Vagina (tissue), 2 donors: ENCODE measurements at places on chromosomes 4 and X. TPM values are rescaled to one million over a fixed set of nuclear protein-coding genes. Genes with fewer than 3 reads are reported as not detected.

- H3K4me1 ChIP-seq = no peaks in the 10 kb centered on the region
- no peaks in the 10 kb centered on the region for H3K27me3 ChIP-seq
- no peaks in the 10 kb centered on the region for H3K36me3 ChIP-seq
Observed at GRCh38 chrX:7378406-7378805, 230.5 kb upstream of the PUDP start.

- H3K4me1 ChIP-seq = no peaks in the 10 kb centered on the region
- H3K27me3 ChIP-seq = no peaks in the 10 kb centered on the region
- H3K27ac ChIP-seq = no peak overlapping the region
- DNase-seq = no peak
- H3K4me3 ChIP-seq = no peak overlapping the region
Observed at GRCh38 chr4:150746156-150746555, 164.2 kb downstream of the MAB21L2 start.

DNA sequence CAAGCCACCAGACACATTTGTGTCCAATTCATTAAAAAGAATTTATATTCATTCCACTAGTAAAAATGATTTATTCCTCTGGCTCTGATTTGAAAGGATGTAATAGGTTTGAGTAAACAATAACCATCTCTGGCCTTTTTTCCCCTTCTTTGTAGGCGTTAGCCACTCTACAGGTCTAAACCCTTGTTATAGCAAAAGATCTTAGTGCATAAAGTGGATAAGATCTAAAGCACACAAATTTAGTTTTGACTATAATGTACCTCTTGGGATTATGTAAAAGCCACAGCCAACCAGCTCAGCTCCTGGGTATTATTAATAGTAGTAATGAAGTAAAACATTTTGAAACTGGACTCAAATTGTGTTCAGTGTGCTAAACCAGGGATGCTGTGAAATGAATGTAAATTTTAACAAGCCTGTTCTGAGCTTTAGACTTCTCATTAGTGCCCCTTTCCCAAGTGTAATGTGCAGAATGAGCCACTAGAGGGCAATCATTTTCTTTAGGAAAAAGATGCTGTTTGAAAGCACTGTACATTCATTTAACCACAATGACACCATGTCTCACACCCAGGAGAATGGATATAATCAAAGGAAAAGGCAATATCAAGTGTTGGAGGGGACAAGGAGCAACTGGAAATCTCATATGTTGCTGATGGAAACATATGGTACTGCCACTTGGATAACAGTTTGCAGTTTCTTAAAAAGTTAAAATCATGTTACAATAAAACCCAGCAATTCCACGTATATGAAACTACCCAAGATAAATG lies 69.7 kb downstream of the KLHL8 start:
- H3K4me1 ChIP-seq = peaks cover 25% of the 10 kb centered on the region
- H3K27ac ChIP-seq = no peak overlapping the region
- H3K36me3 ChIP-seq = no peaks in the 10 kb centered on the region
- H3K27me3 ChIP-seq = no peaks in the 10 kb centered on the region
- no peak for DNase-seq
- H3K4me3 ChIP-seq = no peak overlapping the region

DNA sequence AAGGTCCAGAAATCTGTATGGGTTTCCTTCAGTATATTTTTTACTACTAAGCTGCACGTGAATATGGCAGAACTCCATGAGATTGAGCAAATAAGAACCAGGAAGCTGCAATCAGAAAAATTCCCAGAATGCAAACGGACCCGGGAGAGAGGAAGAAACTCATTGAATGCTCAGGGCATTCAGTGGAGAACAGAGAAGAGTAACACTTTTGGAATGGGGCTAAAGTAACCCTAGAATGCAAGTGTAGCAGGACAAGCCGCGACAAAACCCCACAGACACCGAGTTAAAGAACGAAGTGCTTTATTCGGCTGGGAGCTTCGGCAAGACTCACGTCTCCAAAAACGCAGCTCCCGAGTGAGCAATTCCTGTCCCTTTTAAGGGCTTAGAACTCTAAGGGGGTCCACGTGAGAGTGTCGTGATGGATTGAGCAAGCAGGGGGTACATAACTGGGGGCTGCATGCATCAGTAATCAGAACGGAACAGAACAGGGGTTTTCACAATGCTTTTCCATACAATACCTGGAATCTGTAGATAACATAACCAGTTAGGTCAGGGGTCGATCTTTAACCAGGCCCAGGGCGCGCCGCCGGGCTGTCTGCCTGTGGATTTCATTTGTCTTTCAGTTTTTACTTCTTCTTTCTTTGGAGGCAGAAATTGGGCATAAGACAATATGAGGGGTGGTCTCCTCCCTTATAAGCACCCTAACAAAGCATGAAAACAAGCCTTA lies 56.4 kb downstream of the RAB28 start:
- H3K36me3 ChIP-seq = peaks cover 8% of the 10 kb centered on the region
- no peak for DNase-seq
- no peaks in the 10 kb centered on the region for H3K27me3 ChIP-seq
- peaks cover 7% of the 10 kb centered on the region for H3K4me1 ChIP-seq

DNA sequence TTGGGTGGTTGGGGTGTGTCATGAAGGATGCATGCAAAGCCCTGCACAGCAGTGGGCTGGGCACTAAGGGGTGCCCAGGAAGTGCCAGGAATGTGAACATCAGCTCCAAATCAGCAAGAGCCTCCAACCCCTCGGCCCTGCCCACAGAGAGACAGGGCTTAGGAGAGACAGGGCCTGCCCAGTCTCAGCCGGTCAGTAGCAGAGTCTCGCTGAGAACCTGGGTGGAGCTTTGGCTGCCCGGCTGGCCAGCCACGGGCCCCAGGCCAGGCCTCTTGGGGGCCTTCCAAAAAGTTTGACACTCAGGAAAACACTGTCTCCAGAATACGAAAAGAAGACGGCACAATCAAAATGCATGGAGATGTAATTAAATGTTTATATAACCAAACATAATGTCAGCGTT lies 4.3 kb upstream of the MXD4 start:
- H3K4me1 ChIP-seq = peaks cover 21% of the 10 kb centered on the region
- DNase-seq = no peak
- H3K4me3 ChIP-seq = no peak overlapping the region
- H3K36me3 ChIP-seq = no peaks in the 10 kb centered on the region
- H3K27me3 ChIP-seq = no peaks in the 10 kb centered on the region

DNA sequence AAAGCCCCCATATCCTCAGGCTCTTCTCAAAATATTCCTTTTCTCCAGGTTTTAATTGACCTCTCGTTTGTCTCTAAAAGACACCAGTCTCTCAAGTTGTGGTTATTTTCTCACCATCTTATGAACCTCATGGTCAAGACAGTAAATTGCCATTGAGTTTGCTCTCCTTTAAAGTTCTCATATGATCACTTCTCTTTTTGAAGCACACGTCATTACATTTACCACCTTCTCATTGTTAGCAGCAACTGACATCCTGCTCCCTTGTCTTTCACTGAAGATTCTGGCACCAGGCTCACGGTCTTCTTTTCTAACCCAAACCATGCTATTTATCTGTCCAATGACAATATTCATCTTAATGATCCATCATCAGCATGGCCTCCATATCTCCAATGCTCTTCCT lies 324.2 kb downstream of the TMA16 start:
- H3K36me3 ChIP-seq = no peaks in the 10 kb centered on the region
- H3K27ac ChIP-seq = no peak overlapping the region
- no peak overlapping the region for H3K4me3 ChIP-seq
- no peaks in the 10 kb centered on the region for H3K27me3 ChIP-seq

GRCh38 chr4:92506933-92507332 lies 203.2 kb downstream of the GRID2 start:
- H3K27ac ChIP-seq = no peak overlapping the region
- H3K36me3 ChIP-seq = no peaks in the 10 kb centered on the region
- H3K4me3 ChIP-seq = no peak overlapping the region
- no peaks in the 10 kb centered on the region for H3K27me3 ChIP-seq
- no peaks in the 10 kb centered on the region for H3K4me1 ChIP-seq

DNA sequence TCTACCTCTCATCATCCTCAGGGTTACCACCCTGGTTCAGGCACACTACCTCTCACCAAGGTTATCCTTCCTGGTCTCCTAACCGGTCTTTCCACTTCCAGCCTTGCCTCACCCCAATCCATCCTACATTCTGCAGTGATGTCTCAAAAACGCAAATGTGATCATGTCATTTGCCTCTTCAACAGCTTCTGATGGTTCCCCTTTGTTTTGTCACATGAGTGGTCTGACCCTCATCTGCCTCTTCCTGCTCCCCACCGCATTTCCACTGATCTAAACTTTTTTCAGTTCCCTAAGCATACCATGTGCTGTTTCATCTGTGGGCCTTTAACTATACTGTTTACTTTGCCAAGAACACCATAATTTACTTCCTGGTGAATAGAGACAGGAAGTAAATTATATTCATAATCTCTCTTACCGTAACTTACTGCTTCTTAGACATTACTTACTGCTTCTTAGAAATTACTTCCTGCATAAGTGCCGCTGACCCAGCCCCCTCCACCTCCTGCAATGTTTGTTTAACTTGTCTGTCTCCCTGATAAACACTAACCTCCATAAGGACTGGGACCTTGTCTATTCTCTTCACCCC lies 27.1 kb upstream of the NSUN7 start:
- no peak overlapping the region for H3K4me3 ChIP-seq
- H3K36me3 ChIP-seq = no peaks in the 10 kb centered on the region
- no peak for DNase-seq
- no peak overlapping the region for H3K27ac ChIP-seq
- no peaks in the 10 kb centered on the region for H3K4me1 ChIP-seq
- no peaks in the 10 kb centered on the region for H3K27me3 ChIP-seq

DNA sequence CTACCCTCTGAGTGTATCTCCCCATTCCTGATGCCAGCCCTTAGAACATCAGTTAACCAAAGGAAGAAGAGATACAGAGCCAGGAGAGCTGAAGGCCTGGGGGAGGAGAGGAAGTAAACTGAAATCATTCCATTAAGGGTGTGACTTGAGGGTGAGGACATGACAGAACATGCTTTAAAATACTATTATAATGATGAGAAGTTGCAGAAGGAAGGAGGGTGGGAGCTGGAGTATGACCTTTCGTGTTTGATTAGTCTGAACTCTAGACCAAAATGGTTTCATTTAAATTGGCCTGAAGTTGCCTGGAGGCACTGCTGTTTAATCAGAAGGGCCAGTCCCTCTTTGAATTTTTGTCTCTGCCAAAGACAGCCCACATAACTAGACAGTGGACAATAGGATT lies 11.4 kb downstream of the INTS6L start:
- no peak overlapping the region for H3K27ac ChIP-seq
- H3K4me3 ChIP-seq = no peak overlapping the region
- no peaks in the 10 kb centered on the region for H3K4me1 ChIP-seq
- no peaks in the 10 kb centered on the region for H3K27me3 ChIP-seq

DNA sequence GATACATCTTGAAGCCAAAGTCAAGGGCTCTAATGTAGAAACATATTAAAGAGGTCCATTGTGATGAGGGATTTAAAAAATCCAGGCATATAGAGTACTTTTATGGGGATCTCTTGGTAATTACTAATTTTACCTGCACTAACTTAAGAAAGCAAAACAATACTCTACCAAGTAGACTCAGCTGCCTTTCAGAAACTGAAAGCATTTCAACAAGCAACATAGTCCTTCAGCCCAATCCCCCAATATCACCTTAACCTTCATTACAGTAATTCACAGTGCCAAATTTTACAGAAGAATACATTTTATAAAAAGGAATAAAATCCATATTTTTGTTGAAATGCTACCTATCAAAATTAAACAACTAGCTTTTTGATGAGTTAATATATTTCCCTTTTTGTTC lies 422.9 kb downstream of the DTHD1 start:
- no peak overlapping the region for H3K27ac ChIP-seq
- H3K4me1 ChIP-seq = no peaks in the 10 kb centered on the region
- H3K36me3 ChIP-seq = no peaks in the 10 kb centered on the region
- DNase-seq = no peak
- no peak overlapping the region for H3K4me3 ChIP-seq

DNA sequence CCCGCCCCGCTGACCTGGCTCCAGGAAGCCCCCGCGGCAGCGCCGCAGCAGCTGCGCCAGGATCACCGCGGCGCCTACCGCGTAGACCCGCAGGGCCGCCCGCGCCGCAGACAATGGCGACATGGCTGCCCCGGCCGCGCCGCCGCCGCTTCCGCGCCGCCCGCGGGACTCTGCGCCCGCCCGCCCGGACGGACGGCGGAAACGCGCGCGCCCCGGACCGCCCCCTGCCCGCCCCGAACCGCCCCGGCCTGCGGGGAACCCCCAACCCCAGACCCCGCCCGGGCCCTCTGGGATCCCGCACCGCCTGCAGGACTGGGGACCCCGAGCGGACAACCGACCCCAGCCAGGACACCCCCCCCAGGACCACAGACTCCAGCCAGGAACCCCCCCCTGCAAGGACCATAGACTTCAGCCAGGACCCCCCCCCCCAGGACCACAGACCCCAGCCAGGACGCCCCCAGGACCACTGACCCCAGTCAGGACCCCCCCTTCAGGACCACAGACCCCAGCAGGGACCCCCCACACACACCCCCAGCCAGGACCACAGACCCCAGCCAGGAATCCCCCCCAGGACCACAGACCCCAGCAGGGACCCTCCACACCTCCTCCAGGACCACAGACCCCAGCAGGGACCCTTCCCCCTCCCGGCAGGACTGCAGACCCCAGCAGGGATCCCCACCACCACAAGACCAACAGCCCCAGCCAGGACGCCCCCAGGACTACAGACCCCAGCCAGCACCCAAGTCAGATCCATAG lies at the start of the genes DHRSX and ZBED1:
Gene DHRSX (minus strand): TSS at position 174 of the 756 bp plus-strand sequence. CDS start 51 bp downstream, at position 123.
Gene ZBED1 (minus strand): TSS at position 174 of the 756 bp plus-strand sequence. CDS start 10,257 bp downstream, outside the sequence.
- no peaks in the 10 kb centered on the region for H3K27me3 ChIP-seq
- H3K36me3 ChIP-seq = no peaks in the 10 kb centered on the region
- peaks cover 31% of the 10 kb centered on the region for H3K4me1 ChIP-seq
- H3K27ac ChIP-seq = peak within 1 kb of the TSS; percentile 94
- peak within 1 kb of the TSS; percentile 99 for H3K4me3 ChIP-seq
- no peak for DNase-seq

The EFHC2 gene
- total RNA-seq = 3.2 TPM

The KLB gene
- 1.2 TPM for total RNA-seq

The NWD2 gene
- 0.49 TPM for total RNA-seq
